ENCODE measurements at places on chromosomes 1 and 21.

- no peak overlapping the region for H3K4me3 ChIP-seq
- no peaks in the 10 kb centered on the region for H3K36me3 ChIP-seq
- H3K27ac ChIP-seq, result no peak overlapping the region
Measured at GRCh38 chr1:209561532-209561931, 22.0 kb upstream of the CAMK1G start.

DNA sequence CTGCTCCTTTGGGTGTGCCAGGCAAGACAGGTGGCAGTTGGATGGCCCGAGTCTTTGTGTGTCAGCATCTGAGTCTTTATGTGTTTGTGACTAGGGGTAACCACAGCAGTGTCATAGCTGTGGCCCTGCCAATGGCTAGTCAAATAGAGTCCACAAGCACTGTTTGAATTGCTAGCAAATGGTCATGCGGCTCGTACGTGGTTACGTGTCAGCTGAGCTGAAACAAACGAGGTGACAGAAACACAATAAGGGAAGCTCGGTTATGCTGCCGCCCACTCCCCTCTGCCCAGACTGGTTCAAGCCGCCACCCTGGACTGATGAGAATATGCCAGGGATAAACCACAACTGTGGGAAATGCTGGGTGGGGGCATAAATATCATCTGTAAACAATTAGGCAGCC is 174.3 kb upstream of the LMO4 start:
- no peak overlapping the region for H3K27ac ChIP-seq
- DNase-seq, result no peak
- no peaks in the 10 kb centered on the region for H3K27me3 ChIP-seq
- H3K4me1 ChIP-seq, result peaks cover 17% of the 10 kb centered on the region
- H3K36me3 ChIP-seq, result no peaks in the 10 kb centered on the region

DNA sequence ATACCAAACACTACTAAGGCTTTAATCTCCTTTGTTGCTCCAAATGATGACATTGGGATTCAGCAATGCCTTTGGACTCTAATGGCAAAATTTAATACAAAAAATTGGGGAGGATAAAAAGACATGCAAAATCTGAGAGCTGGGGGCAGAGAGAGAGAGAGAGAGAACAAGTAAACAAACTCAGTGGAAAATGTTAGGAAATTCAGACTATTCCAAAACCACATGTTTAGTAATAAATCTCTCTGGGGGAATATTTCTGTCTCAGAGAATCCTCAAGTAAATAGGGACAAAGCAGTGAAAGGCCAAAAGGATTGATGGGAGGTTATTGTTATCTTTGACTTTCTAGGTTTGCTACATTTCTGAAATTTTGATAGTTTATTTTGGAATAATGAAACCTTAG is 65.7 kb downstream of the PLA2G4A start:
- H3K36me3 ChIP-seq, result no peaks in the 10 kb centered on the region
- peak overlapping the region; percentile 14 for H3K27ac ChIP-seq
- H3K27me3 ChIP-seq, result no peaks in the 10 kb centered on the region
- no peak for DNase-seq
- peaks cover 10% of the 10 kb centered on the region for H3K4me1 ChIP-seq

GRCh38 chr1:67580691-67581403 is 104.2 kb upstream of the GADD45A start:
- DNase-seq, result no peak
- H3K4me1 ChIP-seq, result no peaks in the 10 kb centered on the region
- no peaks in the 10 kb centered on the region for H3K36me3 ChIP-seq
- no peaks in the 10 kb centered on the region for H3K27me3 ChIP-seq
- H3K27ac ChIP-seq, result no peak overlapping the region

- no peaks in the 10 kb centered on the region for H3K4me1 ChIP-seq
- H3K27me3 ChIP-seq, result no peaks in the 10 kb centered on the region
Measured at GRCh38 chr1:76989976-76990375, 122.7 kb downstream of the ST6GALNAC5 start.

Measured in sigmoid colon (tissue), 7 donors.